Stimulated activated CD4-positive, alpha-beta T cell treated with anti-CD3 and anti-CD28 coated beads, Interleukin-1b, Interleukin-23, amount 100 ng/mL, for 1 hour (primary cell): ENCODE measurements at places on chromosomes 5 and 9.

DNA sequence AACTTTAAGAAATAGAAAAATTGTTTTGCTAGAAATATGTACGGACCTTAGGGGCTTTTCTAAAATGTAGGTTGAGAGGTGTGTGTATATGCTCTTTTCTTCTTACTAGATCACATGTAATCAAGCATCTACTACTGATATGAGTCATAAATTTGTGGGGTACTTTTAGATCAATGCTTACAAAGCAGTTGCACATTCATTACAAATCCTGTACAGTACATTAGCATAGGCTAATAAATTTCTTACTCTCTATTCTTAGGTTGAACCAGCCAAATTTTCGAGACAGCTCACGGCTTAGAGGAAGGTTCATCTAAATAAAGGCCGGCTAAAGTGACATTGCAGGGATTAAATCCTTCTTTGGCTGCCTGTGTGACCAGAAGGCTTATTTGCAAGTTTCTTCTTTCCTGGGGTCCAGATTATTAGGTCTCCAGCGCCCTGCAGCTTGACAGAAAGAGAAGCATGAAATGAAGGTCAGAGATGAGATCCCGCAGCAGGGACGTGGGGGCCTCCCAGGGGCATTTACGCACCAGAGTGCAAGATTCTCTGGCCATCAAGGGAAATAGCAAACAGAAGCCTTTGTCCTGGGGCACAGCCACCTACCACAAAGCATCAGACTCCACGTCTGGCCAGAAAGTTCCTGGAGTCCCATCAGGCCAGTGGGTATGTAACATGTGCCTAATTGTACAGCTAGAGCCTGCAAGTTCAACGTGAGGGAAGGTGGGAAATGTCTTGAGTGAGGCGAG lies 53.0 kb downstream of the NIM1K start:
- no peak for DNase-seq

GRCh38 chr5:79873187-79873586 lies 117.9 kb downstream of the MTX3 start:
- no peak for DNase-seq

DNA sequence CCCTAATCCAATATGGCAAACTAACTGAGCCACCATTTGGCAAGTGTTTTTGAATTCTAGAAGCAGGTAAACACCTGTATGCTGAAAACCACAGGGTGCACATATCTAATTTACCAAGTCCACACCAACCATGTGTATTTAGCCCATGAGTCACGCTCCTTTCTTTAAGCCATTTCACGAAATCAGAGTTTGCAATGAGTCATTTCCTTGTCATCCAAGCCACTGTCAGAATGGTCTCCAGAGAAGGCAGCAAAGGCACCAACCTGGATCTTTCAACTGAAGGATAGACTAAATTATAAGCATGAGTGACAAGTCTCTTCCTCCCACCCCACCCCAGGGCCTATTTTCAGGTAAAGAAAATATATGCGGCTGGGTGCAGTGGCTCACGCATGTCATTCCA lies 110.0 kb downstream of the PAX5 start:
- no peak for DNase-seq

GRCh38 chr9:134404376-134405358 lies 78.4 kb downstream of the RXRA start:
- no peak for DNase-seq

- no peak for DNase-seq
Observed at GRCh38 chr5:65623482-65623881, 651 bp downstream of the TRIM23 start.

DNA sequence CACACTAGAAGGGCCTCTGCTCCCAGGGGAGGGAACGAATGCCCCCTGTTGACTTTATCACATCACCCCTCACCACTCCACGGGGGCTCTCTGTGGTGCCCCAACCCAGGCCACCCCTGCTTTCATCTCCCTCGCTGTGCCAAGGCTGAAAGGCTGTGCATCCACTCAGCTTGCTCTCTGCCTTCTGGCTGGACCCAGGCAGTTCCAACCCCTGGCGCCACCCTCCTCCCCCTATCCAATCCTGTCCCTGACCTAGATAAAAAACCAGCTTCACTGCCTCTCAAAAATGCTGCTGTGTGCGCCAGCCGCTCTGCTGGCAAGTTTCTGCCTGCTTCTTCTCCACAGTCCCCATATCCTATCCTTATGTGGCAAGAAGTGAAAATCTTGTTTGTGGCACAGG lies 22.4 kb upstream of the CORO2A start:
- DNase-seq, result no peak

- DNase-seq, result no peak
Observed at GRCh38 chr9:37706290-37706689, 47.3 kb upstream of the TRMT10B start.

GRCh38 chr9:17653947-17654465 lies 75.1 kb downstream of the SH3GL2 start:
- DNase-seq, result no peak

GRCh38 chr5:170709640-170710039 lies 73.9 kb upstream of the GABRP start:
- DNase-seq, result no peak

DNA sequence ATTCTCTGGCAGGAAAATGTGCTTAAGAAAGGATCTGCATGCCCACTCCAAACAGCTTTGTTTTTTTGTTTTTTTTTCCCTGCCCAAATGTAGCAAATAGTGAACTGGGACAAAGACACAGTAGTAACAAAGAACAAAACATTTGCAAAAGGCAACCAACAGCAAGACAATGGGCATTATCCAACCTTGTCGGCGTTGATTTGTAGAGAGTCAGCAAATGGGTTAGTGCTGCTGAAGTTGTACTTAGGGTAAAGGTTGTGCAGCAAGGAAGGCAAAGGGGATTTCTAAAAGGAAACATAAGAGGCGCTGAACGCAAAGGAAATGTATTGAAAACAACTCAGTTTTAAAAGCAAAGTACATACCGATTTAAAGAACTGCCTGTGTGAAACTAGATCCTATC lies 136.2 kb downstream of the MPDZ start:
- no peak for DNase-seq

GRCh38 chr9:129221979-129222635 lies 44.0 kb upstream of the IER5L start:
- no peak for DNase-seq

DNA sequence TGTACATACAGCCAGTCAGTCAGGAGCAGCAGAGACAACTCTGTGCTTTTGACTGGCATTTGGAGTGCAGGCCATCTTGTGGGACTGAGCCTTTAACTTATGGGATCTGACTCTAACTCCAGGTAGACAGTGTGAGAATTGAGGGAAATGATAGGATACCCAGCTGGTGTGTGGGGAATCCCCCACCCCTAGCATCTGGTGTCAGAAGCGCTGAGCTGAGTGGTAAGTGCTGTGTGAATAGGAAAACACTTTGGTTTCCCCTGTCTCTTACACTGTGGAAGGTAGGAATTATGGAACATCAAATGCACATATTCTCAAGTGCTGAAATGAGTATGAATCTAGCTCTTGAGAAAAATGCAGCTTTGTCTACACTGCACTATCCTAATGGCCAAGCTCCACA lies 43.9 kb downstream of the CCDC125 start:
- no peak for DNase-seq

- no peak for DNase-seq
Observed at GRCh38 chr5:38018016-38018415, 178.2 kb upstream of the GDNF start.

- no peak for DNase-seq
Observed at GRCh38 chr5:162119801-162120200, 52.2 kb downstream of the GABRG2 start.

DNA sequence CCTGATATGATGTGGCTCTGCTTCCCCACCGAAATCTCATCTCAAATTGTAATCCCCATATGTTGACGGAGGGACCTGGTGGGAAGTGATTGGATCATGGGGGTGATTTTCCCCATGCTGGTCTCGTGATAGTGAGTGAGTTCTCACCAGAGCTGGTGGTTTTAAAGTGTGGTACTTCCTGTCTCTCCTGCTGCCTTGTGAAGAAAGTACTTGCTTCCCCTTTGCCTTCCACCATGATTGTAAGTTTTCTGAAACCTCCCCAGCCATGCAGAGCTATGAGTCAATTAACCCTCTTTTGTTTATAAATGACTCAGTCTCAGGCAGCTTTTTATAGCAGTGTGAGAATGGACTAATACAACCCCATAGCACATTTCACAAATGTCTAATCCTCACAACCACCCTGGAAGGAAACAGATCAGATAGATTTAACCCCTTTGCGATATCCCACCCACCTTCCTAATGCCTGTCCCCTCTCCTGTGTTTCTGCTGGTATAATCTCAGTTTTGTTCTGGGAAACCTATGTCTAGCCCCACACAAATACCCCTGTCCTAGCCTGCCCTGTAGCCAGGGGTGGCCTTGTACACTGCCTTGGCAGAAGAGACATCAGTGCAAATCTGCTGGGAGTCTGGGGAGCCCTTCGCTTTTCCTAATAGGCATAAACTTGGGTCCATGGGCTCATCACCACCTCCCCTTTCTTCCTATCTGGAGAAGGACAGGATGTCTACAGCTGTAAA lies 157.0 kb upstream of the RAI14 start:
- DNase-seq, result no peak

DNA sequence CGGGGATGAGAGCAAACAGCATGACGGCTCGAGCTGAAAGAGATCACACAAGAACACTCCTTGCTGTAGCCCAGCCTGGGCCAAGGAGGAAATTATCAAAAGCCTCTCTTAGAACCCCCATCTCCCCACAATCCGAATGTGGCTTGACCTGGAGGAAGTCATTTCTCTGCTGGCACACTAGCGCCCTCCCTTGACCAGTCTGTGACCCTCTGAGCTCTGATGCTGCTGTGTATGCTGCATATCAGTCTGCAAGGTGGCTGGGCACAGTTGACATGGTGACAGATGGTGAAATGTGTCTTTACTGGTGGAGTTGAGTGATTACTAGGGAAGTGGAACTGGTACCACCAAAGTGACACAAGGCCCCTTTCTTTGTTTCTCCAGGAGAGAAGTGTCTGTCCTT lies 3.3 kb downstream of the SLC46A2 start:
- no peak for DNase-seq

DNA sequence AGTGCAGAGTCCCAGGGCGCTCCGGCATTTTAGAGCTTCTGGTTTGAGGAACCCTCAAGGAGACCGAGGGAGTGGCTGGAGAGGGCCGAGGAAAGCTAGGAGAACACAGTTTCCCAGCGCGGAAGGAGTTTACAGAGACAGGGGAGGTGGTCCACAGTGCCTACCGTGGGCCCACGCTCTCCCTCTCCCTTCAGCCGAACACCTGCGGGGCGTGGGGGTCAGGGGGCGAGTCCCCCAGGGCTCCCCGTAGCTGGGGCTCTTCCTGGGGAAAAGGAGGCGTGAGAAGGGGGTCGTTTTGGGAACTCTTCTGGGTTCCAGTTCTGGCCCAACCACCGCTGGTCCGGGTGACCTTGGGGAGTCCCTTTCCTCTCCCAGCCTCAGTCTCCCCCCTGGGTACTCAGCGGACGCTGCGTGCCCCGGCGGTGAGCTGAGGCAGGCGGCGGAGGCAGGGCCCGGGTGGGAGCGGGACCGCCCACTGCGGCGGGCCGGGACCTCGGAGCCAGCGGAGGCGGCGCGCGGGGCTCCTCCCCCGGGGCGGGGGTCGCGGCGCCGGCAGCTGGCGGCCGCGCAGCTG lies 368 bp upstream of the FRMPD1 start:
- no peak for DNase-seq

- no peak for DNase-seq
Observed at GRCh38 chr9:120080849-120081248, 499.1 kb downstream of the CDK5RAP2 start.

DNA sequence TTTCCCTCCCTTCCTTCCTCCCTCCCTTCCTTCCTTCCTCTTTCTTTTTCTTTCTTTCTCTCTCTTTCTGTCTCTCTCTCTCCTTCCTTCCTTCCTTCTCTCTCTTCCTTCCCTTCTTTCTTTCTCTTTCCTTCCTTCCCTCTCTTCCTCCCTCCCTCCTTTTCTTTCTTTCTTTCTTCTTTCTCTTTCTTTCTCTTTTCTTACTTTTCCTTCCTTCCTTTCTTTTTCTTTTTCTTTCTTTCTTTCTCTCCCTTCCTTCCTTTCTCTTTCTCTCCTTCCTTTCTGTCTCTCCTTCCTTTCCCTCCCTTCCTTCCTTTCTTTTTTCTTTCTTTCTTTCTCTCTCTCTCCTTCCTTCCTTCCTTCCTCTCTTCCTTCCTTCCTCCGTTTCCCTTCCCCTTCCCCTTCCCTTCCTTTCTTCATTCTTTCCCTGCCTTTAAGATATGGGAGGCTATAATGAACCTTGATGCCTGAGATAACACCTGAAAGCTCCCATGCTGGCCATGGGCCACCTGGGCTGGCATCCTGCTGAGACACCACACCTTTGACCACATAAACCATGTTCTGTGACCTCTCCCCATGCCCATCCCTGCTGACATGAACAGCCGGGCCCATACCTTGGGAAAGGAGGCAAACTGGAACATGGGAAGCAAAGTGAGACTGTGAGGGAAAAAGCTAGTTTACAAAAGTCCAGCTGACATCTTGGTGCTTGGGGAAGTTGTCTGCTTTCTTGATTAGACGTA lies 197.8 kb upstream of the ZNF618 start:
- no peak for DNase-seq

GRCh38 chr9:110266795-110267194 lies 10.5 kb upstream of the TXN start:
- DNase-seq, result no peak

DNA sequence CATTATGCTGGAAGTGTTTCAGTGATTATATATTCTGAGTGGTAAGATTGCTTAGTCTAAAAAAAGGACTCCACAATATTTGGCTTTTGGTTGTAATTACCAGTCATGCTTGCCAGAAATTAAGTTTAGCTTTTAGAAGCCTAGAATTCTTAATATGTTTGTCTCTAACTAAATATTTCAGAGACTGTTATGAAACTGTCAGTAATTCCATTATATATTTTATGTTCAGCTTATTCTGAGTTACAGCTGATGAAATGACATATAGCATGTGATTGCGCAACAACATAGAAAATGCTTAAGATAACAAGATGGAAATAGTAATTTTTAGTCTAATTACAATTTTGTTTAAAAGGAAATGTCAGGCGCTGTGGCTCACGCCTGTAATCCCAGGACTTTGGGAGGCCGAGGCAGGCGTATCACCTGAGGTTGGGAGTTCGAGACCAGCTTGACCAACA lies 44.2 kb downstream of the KIAA1958 start:
- no peak for DNase-seq

DNA sequence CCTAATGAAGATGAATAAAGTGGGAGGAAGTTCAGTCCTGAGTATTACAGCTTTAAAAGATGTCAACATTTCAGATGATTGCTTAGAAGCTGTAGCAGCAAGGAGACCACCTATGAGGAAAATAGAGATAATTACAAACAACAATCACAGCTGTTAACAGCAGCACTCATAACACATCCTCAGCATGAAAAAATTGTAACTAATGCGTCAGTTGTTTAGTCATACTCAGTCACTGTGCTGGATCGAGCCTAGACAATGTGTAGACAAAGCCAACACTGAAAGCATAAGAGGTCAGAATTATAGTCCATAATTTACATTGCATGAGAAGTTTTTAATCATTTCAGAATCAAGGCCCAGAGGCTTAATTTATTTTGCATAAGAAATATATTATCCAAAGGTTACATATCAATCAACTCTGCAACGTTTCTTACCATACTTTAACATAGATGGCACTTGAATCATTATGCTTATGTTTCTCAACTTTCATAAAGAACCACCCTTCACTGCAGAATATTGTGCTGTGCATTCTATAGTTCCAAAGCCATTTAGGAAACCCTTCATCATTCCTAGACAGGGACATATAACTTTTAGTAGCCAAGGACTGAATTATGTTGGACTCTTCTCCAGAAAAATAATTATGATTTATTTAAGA lies 60.2 kb upstream of the HAPLN1 start:
- no peak for DNase-seq

GRCh38 chr5:87053146-87053545 lies 214.5 kb upstream of the RASA1 start:
- no peak for DNase-seq
